ENCODE measurements at places on chromosomes 13 and 19. TPM values are rescaled to one million over a fixed set of nuclear protein-coding genes. Genes with fewer than 3 reads are reported as not detected.

- no peak for DNase-seq
Observed at GRCh38 chr13:40023595-40024203, 368.2 kb downstream of the COG6 start.

DNA sequence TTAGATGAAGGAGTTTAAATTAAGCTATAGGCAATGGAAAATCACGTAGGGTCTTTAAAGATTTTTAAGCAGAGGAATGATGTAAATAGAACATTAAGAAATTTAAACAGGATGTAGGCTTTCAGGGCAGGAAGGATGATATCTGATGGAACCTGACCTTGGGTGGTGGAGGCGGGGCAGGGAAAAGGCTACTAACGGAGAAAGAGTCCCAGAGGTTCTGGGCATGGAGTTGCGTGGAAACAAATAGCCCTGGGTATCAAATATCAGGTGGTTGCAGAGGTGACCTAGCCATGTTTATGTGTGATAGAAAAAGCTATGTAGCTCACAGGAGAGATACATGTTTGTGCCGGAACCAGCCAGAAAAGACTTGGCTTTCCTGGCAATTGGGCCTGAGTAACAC, 7.8 kb upstream of the CDK8 start:
- no peak for DNase-seq

- DNase-seq: no peak
Observed at GRCh38 chr19:54609356-54609791, 15.9 kb downstream of the LILRA1 start.

GRCh38 chr13:110113284-110113764, 193.6 kb downstream of the COL4A1 start:
- DNase-seq: no peak

DNA sequence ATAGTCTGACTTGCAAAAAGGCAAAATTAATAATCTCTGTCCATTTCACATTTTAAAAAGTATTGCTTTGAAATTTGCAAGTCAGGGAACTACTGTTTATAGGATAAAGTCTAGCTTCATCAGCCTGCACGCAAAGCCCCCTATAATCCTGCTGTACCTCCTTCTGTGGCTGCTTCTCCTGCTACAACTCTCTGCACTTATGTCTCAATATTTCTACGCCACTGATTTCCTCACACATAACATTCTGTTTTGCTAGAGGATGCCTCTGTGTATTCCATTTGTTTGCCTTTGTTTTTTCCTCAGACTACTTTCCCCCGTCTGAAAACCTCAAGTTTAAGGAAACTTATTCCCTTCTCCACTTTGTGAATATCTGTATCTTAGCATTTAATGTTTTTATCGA, 389.9 kb downstream of the RFC3 start:
- no peak for DNase-seq

Gene ZNF132
- total RNA-seq: 1.6 TPM

Gene LRG1
- not detected for total RNA-seq

DNA sequence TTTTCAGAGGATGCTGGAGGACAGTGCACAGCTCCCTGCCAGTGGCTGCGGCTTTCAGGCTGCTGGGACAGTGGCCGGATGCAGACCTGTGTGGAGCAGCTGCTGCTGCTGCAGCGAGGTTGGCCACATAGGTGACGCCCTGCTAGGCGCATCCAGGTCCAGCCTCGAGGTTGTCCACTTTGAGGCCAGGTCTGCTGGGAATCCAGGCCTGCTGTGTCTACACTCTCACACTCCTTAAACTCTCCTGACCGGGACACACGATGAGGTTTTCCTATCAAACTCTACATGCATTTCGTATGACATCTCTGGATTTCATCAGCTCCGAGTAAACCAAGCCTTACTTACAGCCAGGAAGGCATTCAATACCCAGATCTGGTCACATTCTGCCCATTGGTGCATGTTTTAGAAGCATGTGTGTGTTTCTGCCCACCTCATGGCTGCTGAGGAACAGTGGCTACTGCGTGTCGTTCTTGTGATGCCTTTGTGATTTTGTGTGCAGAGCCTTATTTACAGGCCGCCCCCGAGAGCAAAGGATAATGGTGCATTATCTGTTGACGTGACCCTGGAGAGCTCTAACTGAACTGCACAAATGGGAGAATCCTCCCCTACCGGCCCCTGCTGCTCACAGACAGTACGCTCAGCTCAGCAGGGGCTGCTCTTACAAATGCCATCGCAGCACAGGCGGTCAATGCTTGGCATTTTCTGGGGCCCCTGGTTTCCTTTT, 12.3 kb upstream of the MCF2L start:
- DNase-seq: peak; percentile 77

DNA sequence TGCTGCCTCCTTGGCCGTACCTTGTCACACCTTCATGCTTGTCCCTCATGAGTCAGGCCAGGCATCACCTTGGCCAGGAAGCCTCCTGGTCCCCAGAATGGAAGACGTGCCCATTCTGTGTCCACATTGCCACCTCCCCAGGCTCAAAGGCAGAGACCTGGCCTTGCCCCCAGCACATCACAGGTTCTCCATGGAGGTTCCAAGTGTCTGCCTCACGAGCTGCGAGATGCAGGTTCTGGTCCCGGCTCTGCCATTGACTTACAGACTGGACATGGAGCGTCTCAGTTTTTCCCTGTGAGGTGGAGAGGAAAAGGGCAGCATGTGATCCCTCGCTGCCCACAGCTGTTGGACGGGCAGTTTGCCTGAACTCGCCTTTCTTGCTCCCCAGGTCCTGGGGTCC, 9.1 kb upstream of the SLC7A10 start:
- peak; percentile 48 for DNase-seq

DNA sequence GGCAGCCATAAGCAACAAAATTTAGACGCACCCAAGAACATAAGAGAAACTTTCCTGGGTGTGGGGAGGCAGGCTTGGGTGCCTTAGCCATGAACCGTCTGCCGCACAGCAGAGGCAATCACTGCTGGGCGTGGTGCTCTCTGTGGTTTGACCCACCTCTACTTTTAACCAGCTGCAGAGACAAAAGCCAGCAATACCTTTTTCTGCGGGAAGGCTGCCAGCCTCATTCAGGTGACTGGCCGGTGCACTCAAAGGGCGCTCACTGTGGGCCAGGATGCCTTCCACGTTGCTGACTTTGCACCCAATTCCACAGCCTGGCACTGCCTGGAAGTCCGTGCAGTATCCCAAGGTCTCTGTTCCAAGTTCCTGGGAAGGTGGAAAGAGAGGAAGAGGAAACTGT, 69.1 kb downstream of the ATP7B start:
- DNase-seq: no peak

DNA sequence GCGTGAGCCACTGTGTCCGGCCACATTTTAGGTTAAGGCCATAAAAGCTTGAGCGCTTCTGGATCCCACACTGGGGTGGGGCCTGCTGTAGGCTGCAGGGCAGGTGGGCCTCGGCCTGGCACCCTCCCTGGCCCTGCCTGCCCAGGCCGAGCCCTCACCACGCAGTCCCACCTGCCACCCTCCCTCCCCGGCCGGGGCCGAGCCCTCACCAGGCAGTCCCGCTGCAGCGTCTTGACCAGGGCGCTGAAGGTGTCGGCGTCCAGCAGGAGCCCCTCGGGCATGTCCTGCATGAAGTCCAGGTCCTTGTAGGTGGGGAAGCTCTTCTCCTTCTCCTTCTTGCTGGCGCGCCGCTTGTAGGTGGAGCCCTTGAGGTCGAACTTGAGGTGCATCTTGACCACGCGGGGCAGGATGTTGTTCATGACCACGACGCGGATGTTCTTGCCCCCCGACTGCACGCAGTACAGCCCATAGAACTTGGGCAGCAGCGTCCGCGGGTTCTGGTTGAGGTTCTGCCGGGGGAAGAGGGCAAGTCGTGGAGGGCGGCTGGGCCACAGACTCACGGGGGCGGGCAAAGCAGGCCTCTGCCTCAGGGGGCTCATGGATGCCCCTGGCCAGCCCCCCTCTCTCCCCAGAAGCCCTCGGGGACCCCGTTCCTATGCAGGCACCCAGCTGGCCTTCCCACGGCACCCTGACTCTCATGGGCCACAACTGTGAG, 26.6 kb upstream of the CACTIN start:
- no peak for DNase-seq

Gene IL12RB1
- not detected for total RNA-seq

- DNase-seq: no peak
Observed at GRCh38 chr13:108708921-108709320, 79.5 kb downstream of the MYO16 start.

- no peak for DNase-seq
Observed at GRCh38 chr13:63455938-63456337, 2040.3 kb upstream of the PCDH20 start.

Gene FGF9
- 0.90 TPM for total RNA-seq

Gene CEACAM3
- total RNA-seq: not detected

DNA sequence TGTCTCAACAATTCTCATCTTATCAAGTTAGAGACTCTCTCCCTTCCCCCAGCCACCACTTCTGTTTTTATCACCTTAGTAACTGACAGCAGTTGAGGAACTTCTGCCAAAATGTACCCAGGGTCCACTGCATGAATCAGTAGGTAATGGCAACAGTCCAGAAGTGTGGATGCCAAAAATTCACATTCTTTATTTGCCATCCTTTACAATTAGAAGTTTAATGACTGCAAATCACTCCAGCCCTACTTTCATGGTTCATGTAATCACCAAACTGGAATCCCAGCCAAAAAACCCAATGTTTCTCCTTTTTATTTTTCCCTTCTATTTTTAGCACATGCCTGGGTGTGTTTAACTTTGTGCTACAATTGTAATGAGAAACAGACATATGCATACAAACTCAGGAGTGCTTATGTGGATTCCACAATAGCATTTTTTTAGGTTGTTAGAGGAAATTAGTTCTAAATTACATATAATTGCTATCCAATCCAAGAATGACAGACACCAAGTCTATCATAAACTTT, 243.5 kb downstream of the RGCC start:
- DNase-seq: no peak

DNA sequence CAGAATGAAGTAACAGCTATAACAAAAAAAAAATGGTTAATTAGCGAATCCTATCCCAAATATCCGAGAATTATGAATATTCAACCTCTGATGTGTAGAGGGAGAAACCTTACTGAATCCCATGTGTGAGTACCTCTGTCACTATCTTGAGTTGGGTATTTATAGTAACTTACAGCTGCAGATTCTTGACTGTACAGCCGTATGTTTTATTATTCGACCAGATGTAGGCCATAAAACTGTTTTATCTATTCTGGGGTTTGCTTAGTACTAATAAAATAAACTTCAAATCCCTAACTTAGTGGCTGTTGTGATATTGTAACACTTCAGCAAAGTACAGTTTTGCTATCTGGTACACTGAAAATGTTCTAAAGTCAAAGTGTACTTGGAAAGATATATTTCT, 120.0 kb downstream of the EFNB2 start:
- DNase-seq: no peak

DNA sequence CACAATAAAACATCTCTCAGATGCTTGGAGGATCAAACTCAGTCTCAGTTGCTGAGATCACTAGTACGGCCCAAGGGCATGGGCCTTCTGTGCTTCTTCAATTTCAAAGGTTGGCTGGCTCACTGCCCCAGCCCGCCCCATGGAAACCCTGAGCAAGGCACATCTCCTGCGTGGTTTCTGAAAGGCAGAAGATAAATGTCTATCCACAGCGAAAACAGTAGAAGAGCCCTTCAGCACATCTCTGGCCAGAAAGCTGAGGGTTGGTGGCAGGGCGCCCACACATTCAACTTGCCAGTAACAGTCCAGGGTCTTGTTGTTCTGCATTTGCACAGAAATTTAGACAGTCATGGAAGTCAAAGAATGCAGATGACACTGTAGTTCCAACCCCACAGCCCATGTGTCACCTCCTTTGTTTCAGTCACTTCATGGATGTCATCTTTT, 24.0 kb upstream of the KATNAL1 start:
- DNase-seq: no peak

Gene KLK12
- total RNA-seq: not detected

DNA sequence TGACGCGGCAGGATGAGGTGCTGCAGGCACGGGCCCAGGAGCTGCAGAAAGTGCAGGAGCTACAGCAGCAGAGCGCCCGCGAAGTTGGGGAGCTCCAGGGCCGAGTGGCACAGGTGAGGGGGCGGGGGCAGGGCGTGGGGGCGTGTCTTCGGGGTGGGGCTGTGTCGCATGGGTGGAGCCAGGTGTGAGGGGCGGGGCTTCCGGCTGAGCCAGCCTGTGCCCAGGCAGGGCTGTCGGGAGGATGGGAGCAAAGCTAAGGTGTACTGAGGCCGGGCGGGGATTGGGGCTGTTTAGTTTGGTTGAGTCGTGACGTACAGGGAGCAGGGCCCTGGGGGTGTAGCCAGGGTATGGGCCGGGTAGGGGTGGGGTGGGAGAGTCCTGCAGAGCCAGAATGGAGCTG, 62.3 kb downstream of the KCNC3 start:
- DNase-seq: no peak

Gene RGS9BP
- total RNA-seq: 0.19 TPM

DNA sequence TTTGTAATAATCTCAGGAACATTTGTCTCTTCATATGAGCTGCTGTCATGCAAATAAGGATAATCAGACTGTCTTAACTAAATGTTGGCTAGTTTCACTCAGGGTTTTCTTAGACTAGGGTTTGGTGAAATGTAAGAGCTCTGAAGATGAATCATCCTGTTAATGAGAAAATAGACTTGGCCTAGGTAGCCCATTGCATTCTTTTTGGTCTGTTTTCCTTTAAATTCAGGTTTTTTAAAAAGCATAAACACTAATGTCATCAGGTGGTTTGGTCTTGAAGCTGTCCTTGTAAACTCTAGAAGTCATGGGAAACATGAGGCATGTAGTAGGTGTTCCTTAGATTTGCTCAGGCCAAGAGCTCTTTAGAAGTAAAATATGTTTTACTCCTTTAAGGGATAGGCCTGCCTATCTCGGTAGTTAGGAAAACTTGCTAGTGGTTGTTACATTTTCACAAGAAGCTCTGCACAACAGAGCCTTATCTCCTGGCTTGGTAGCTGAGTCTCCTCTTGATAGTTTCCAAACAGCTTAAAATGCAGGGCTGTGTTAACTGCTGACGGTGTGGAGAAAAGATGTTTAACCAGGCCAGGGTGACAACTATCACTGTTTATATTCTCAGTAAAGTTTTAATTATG, 62.0 kb upstream of the C1QTNF9B start:
- no peak for DNase-seq

GRCh38 chr13:22468045-22468444, 712.7 kb upstream of the SGCG start:
- DNase-seq: no peak

DNA sequence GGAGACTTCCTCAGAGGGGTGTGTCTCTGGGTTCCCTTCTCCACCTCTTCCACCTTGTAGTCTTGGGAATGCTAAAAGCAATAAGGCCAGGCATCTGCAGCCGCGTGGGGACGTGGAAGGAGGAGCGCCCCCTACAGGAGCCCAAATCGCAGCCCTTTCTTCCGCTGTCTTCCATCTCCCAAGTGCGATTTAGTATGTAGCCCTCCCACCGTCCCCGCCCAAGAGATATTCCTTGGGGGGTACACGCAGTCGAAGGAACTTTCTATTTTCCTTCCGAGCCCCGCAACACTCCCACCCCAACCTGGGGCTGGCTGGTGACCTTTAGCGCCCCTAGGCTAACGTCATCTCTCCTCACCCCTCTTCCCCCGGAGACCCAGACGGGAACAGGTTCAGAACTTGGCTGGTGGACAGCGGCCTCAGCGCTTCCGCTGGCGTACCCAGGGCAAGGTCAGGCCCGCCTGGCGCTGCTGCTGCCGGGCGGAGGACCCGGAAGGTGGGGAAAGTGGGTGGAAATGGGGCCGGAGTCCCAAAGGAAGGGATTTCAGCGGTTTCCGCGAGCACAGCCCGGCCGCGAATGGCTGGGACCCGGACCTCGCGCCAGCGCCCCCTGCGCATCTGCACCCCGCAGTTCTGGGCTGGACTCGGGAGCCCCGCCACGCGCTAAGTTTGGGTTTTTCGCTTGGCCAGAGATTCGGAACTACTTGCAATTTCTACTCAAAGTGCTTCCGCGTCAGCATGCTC, 2.1 kb upstream of the PCDH8 start:
- DNase-seq: no peak

GRCh38 chr19:22623841-22624221, 10.3 kb upstream of the ZNF492 start:
- no peak for DNase-seq

- no peak for DNase-seq
Observed at GRCh38 chr13:48403151-48403631, 9.7 kb downstream of the LPAR6 start.

All from chondrocyte (in vitro differentiated cells).